Activated naive CD4-positive, alpha-beta T cell treated with anti-CD3 and anti-CD28 coated beads, Interleukin-2, amount 50 U/mL, for 16 hours (primary cell): ENCODE measurements at places on chromosomes 6 and 20.

DNA sequence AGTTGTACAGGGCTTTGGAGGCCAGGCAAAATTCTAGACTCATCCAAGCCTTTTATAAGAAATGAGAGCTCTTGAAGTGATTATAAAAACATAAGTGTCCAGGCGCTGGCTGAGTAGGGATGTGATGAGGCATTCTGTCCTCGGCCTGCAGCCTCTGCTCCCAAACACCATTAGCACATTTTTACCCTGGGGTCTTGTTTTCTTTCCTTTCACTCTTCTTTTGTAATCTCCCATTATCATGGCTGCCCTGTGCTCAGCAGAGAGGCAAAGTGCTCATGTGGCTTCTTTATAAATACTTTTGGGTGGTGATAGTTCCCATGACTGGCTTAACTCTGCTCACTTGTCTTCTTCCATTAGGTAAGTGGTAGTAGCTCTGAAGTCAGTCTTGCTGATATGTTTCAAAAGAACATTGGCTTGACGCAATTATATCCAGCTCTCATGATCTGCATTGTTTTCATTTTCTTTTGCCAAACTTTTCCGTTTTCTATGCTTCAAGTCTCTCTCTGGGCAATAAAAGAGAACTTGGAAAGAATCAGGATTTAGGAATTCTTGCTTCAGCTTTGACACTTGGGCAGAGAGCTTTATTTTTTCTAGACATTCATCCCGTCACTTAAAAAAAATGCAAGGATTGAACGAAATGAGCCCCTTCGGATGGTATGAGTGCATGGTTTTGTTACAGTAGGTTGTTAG, 61.1 kb downstream of the CAP2 start:
- no peak for DNase-seq

DNA sequence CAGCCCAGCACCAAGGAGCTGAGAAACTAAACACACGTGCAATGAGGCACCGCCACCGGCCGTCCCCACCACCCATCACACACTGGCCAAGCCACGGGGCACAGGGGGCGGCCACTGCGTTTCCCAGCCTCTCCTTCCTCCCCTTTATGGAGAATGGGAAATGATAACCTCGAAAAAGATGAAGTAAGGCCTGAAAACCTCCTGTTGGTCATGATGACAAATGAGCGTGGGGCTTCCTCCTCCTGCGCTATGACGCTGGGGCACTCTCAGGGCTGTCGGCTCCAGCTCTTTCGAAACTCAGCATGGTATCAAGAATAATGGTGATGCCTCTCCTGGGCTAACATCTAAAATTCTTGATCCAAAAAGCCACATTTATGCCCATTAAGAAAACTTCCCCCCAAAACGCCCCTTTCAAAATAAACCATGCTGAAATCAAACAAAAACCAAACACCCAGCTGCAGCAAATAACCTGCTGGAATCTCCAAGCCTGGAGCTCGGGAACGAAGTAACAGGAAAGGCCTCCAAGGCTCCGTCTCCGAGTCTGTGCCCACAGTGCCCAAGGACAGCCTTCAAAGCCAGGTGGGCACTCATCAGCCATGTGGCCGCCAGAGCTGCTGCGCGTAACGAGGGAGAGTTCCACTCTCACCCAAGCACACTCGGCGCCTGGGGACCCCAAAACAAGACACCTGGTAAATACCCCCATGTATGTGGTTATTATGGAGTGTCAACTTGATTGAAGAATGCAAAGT, 50.0 kb downstream of the TAF4 start:
- no peak for DNase-seq

DNA sequence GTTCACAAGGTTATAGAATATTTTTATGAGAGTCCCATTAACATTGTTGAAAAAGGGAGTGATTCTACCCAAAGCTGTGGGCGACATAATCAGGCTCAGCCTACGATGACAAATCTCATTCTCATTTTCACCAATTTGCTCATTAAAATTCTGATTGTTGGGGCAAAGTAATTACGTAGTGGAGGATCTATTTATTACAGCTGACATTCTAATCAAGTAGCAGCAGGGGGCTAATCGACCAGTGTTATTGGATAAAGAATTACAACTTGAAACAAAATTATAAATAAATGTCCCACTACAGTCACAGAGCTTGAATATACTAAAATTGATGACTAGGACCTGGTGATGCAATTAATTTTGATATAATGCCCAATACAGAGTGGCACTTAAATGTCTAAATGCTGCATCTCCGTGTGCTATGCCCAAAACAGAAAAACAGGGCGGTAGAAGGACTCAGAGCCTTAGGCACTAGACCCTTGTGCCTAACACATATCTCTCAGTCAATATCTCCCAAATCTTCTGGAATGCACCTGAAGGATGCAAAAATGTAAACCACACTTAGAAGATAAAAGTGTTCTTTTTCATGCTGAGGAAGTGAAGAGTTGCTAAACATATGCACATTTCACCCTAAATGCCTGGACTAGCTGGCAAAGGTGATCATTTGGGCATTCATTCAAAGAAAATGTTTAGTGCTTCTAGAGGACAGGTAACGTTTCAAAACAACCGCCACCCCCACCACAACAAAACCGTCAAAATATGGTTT, 88.3 kb downstream of the CD24 start:
- no peak for DNase-seq

- no peak for DNase-seq
Observed at GRCh38 chr20:3777716-3778629, 3.3 kb downstream of the SPEF1 start.

- DNase-seq = no peak
Observed at GRCh38 chr20:41142919-41143318, 5.6 kb downstream of the PLCG1 start.

DNA sequence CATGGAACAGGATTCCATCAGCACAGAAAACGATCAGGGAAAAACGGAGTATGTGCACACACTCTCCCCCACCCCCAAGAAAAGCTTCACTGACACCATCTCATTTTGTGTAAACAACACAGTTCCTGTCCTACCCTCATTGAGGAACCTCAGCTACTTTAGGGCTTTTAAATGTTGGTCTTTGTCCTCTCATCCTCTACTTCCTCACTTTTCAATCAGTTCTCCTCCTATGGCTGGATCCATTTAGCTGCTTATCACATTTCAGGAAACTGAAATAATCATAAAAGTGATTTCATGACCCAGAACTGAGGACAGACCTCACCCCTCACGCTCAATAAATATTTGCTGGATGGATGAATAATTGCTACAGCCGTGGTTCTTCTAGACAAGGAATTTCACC, 33.1 kb upstream of the PNRC1 start:
- no peak for DNase-seq

- DNase-seq = peak; percentile 58
Observed at GRCh38 chr6:34143884-34144580, 1.9 kb downstream of the GRM4 start.

GRCh38 chr20:59820204-59821041, 113.0 kb downstream of the SYCP2 start:
- no peak for DNase-seq

GRCh38 chr6:170405311-170405975, 98.9 kb downstream of the FAM120B start:
- no peak for DNase-seq

- DNase-seq = no peak
Observed at GRCh38 chr6:157227202-157228166, 95.8 kb downstream of the TMEM242 start.

DNA sequence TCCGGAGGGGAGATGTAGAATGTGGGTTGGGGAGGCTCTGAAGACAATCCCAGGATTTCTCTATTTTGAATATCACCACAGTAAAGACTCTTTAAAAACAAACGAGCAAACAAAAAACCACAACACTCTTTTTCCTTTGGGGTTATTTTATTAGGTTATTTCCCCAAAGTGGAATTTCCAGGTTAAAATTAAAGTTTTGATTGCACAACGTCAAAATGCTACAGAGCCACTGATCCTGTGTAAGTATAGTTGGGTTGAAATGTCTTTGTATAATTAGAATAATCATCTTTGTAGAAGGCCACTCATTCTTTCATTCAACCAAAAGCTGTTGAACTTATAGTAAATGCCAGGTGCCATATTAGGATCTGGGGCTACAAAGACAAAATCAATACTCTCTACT, 19.6 kb upstream of the PIM1 start:
- DNase-seq = no peak

DNA sequence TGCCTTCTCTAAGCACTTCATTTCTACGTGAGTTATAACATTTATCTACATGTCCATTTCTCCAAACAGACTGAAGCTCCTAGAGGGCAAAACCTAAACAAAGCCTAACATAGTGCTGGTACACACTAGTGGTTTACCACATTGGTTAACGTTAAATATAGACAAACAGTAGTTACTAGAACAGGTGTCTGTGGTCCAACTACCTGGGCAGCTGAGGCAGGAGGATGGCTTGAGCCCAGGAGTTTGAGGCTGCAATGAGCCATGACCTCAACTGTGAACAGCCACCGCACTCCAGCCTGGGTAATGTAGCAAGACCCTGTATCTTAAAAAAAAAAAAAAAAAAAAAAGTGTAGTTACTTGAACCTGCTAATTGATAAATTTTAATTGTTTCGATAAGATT, 26.5 kb downstream of the PTPRK start:
- no peak for DNase-seq

DNA sequence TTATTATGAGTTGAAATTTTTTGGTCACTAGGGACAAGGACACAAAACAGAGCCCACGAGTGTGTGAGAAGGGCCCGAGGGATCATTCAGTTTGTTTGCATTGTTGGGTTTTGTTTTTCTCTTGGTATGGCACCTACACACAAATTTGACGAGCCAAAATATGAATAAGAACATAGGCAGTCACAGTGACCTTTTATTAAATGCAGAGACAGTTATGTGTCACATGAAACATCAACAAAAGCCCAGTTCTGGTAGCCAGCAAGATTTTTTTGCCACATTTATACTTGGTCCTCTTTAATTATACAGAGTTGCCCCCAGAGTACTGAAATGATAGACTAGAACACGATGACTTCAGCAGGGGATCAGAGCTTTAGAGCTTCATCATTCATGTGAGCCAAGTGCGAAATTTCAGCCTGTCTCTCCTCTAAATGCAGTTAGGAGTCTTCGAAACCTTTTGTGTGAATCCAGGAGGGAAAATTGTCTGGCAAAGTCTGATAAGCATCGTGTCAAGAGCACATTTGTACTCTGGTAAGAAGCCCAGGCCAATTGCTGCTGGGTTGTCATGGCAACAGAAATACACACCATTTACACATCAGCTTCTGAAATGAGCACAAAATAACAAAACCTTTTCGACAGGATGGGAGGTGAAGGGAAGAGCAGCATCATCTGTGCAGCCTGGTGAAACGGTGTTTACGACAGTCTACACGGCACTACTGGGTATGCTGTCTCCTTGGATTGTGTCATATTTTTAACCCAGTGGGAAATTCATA, 79.2 kb upstream of the RIPOR2 start:
- DNase-seq = peak; percentile 36

DNA sequence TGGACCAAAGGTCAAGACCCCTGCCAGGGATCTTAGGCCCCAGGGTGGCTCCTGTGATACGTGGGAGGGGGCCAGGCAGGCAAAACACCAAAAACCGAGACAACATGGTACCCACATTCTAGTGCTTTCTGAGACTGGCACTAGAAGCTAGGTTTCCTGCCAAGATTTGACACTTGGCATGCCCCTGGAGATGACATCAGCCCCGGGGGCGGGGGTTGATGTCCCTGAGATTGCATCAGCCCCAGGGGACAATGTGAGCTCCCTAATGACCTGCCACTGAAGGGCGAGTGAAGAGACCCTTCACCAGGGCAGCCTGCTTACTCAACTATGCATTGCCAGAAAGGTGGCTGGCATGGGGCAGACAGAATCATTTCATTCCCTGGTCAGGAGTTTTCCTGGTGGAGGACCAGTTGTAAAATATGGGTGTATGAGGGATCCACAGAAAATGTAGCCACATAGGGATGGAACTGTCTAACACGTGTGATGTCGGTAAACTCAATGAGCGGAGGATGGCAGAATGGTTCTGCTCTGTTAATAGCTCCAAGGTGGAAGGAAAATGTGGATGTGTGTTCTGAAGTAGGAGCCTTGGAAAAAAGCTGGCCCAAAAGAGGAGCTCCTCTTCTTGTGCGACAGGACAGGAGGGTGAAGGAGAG, 219.7 kb downstream of the UNC5CL start:
- DNase-seq = no peak

GRCh38 chr6:28541996-28542395, 16.3 kb downstream of the GPX5 start:
- DNase-seq = no peak

- peak; percentile 67 for DNase-seq
Observed at GRCh38 chr6:134247231-134247833, 70.6 kb downstream of the SGK1 start.

DNA sequence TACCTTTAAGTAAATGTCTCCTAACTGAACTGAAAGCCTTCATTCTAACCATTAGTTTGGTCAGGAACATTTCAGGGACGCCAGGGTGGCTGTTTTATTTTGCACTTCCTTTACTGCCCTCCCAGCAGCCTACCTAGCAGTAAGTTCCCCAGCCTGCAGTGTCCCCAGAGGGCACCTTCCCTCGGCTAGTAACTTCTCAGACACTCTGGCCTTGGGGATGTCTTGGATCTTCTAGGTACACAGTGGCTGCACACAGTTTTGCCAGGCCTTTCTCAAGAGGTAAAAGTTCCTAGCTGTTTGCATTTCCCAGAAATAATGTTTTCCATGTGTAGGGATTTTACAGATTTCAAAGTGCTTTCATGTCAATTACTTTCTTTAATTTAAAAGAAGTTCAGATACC, 378 bp upstream of the LAMA2 start:
- DNase-seq = no peak

DNA sequence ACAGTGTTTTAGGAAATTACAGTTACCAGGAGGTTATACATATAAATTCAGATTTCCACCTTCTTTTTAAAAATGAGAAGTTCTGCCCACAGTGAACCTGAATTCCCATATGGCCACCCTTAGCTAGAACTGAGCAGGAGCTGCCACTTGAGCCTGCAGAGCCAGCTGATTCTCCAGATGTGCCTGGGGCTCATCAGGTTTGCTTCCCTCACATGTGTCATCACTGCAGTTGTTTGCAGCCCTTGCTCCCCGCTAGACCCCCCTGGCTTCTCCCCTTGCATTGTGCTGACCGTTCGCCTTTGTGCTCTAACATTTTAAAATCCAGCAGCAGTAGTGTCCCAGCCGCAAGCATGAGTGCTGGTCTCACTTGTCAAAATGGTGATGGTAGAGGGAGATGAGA, 131.1 kb downstream of the UTRN start:
- DNase-seq = no peak

DNA sequence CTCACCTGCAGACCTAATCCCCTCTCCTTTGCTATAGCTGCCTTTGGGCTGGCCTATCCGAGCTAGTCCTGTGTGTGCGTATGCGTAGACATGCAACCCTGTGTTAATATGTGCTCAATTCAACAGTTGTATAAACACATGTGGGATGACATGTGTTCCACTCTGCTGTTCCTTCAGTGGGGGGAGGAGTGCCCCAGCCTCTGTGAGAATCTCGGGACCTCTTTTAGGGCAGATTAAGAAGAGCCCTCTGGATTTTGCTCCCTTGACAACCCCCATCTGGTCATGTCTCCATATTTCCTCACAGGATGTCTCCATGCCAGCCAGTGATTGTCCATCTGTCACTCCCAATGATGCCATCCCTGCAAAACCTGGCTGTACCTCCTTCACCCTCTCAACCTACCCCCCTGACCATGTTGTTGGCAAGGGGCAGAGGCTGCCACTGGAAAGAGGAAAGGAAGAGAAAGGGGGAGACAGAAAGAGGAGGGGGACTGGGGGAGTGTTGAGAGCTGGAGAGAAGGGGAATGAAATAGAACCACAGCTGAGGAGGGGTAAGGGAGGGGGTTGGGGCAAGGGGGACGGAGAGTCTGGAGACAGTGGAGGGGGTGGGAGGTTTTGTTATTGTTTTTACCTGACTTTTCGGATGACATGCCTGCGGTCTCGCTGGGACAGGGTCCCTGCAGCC, 417 bp downstream of the PRRT1 start:
- no peak for DNase-seq
